ENCODE measurements at places on chromosomes 3 and 15.

GRCh38 chr15:41284427-41285177 is 47.8 kb downstream of the OIP5 start:
- peak overlapping the region; percentile 92 for H3K27ac ChIP-seq
- DNase-seq = no peak
- H3K4me1 ChIP-seq = no peaks in the 10 kb centered on the region

- peaks cover 41% of the 10 kb centered on the region for H3K4me1 ChIP-seq
- no peaks in the 10 kb centered on the region for H3K36me3 ChIP-seq
- no peak overlapping the region for H3K4me3 ChIP-seq
- H3K27ac ChIP-seq = no peak overlapping the region
Observed at GRCh38 chr3:30577788-30578187, 28.6 kb upstream of the TGFBR2 start.

- H3K4me1 ChIP-seq = peaks cover 42% of the 10 kb centered on the region
- DNase-seq = no peak
- H3K27me3 ChIP-seq = peaks cover 12% of the 10 kb centered on the region
- peaks cover 4% of the 10 kb centered on the region for H3K36me3 ChIP-seq
- no peak overlapping the region for H3K27ac ChIP-seq
- H3K4me3 ChIP-seq = no peak overlapping the region
Observed at GRCh38 chr15:74245342-74245931, 9.3 kb downstream of the CCDC33 start.

GRCh38 chr3:144677103-144677502 is 705.5 kb downstream of the DIPK2A start:
- H3K4me1 ChIP-seq = no peaks in the 10 kb centered on the region
- H3K27ac ChIP-seq = no peak overlapping the region
- no peak for DNase-seq
- no peaks in the 10 kb centered on the region for H3K36me3 ChIP-seq
- H3K27me3 ChIP-seq = no peaks in the 10 kb centered on the region
- H3K4me3 ChIP-seq = no peak overlapping the region

DNA sequence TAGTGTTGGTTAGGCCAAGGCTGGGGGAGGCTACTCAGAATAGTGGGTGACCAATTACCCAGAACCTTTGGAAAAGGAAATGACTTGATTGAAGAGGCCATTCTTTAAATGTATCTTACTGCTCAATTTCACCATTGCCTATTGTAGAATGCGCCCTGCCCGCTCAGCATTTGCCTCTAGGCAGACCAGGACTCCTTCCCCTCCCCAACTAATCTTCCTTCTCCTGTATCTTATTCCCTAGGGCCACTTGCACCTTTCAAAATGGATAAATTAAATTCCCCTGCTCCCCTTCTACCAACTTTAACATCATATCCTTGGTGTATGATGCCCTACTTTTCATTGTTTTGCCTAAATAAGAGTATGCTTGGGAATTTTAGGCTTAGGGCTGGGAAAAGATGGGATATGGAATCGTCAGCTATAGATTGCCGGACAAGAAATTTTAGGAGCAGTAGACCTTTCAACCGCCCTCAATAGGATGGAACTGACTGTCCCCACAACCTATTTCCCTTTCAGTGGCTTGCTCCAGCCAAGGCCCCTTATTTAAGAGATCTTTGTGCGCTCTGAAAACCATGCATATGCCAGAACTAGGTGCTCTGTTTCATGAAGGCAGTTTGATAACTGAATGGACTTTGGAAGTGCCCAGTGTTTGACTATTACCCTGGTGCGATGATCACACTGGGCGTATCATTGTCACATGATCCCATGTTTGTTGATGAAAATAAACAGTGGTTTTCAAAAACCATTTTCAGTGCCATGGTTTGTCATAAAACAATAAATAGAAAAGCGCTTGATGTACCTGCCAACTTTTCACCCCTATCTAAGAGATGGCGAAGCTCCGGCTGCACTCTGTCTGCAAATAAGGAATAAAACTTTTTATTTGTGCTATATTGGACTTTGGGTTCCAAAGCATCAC is 74.3 kb upstream of the TSEN2 start:
- H3K27me3 ChIP-seq = no peaks in the 10 kb centered on the region
- H3K4me3 ChIP-seq = no peak overlapping the region
- peaks cover 33% of the 10 kb centered on the region for H3K36me3 ChIP-seq
- DNase-seq = no peak
- H3K27ac ChIP-seq = no peak overlapping the region

- no peaks in the 10 kb centered on the region for H3K4me1 ChIP-seq
- DNase-seq = no peak
- no peak overlapping the region for H3K4me3 ChIP-seq
- H3K36me3 ChIP-seq = no peaks in the 10 kb centered on the region
Observed at GRCh38 chr3:14839236-14839635, 20.5 kb downstream of the FGD5 start.

- peak overlapping the region; percentile 98 for H3K27ac ChIP-seq
- no peak overlapping the region for H3K4me3 ChIP-seq
- no peaks in the 10 kb centered on the region for H3K27me3 ChIP-seq
- peaks cover 88% of the 10 kb centered on the region for H3K36me3 ChIP-seq
Observed at GRCh38 chr3:186790261-186790981, 7.0 kb downstream of the EIF4A2 start.

DNA sequence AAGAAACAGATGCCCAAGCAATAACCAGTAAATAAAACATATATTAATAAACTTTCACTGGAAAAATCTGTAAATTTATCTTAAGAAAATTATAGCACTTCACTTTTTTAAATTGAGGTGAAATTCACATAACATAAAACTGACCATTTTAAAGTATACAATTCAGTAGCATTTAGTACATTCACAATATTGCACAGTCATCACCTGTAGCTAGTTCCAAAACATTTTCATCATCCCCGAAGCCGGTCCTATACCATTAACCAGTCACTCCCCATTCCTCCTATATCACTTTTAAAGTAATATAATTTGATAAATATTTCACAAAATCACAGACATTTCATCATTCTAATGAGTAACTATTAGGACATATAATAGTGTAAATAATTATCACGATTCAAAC is 8.0 kb upstream of the LRRIQ4 start:
- H3K27ac ChIP-seq = no peak overlapping the region
- H3K27me3 ChIP-seq = no peaks in the 10 kb centered on the region
- no peak overlapping the region for H3K4me3 ChIP-seq
- no peaks in the 10 kb centered on the region for H3K4me1 ChIP-seq
- DNase-seq = no peak
- H3K36me3 ChIP-seq = no peaks in the 10 kb centered on the region

DNA sequence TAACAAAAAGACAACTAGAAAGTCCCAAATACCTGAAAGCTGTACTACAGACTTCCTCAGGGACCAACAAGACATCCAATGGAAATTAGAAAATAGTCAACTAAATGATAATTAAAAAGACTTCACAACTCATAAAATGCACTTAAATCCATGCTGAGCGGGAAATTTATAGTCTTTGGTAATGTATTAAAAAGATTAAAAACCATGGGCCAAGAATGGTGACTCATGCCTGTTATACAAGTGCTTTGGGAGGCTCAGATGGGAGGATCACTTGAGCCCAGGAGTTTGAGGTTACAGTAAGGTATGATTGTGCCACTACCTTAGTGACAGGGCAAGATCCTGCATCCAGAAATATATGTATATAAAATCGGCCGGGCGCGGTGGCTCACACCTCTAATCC is 45.0 kb downstream of the CPEB1 start:
- no peak overlapping the region for H3K4me3 ChIP-seq
- DNase-seq = no peak
- no peak overlapping the region for H3K27ac ChIP-seq
- no peaks in the 10 kb centered on the region for H3K36me3 ChIP-seq

DNA sequence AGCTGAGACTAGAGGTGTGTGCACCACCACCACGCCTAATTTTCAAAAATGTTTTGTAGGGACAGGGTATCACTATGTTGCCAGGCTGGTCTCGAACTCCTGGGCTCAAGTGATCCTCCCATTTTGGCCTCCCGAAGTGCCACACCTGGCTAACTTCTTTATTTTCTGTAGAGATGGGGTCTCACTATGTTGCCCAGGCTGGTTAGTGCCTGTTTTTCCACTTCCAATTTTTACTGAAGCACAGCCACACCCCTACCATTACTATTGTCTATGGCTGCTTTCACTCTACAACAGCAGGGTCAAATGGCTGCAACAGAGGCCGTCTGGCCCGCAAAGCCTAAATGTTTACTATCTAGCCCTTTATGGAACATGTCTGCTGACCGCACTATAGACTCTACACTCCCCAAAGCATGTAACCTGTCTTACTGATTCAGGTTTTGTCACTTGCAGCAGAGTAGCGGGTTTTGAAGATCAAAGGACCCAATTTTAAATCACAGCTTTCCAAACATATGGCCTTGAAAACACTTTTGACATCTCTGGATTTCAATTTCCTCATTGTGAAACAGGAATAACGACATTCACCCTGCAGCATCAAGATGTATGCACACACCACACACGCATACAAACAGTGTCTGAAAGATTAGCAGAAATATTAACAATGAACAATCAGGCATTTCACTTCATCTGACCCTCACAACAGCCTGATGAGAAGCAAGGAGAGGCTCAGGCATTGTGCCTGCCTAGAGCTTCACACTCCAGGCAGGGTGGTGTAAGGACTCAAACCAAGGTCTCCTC is 46.1 kb downstream of the SCAP start:
- no peak overlapping the region for H3K4me3 ChIP-seq
- no peaks in the 10 kb centered on the region for H3K27me3 ChIP-seq
- peaks cover 16% of the 10 kb centered on the region for H3K4me1 ChIP-seq
- H3K36me3 ChIP-seq = peaks cover 11% of the 10 kb centered on the region
- DNase-seq = no peak

DNA sequence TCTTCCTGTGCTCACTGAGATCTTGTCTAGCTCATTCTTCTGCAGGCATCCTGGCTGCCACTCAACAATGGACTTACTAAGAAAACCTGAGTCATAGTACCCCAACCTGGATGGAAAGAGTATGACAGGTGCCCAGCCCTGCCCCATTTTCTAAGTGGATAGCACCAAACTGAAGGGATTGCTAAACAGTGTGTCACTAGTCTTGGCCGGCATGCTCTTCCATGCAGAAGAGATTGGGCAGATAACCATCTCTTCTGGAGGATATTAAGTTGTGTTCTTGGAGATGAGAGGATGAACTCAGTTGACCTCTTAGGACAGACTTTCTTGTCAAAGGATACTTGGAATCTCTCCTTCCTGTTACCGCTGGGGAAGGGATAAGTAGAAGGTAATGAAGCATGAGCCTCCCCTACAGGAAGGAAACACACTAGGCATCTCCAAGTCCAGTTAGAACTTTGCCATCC is 797.5 kb downstream of the AGBL1 start:
- no peak overlapping the region for H3K4me3 ChIP-seq
- no peaks in the 10 kb centered on the region for H3K36me3 ChIP-seq
- no peaks in the 10 kb centered on the region for H3K4me1 ChIP-seq
- H3K27me3 ChIP-seq = no peaks in the 10 kb centered on the region

GRCh38 chr3:124648551-124648950 is 81.7 kb upstream of the UMPS start:
- DNase-seq = no peak
- no peaks in the 10 kb centered on the region for H3K36me3 ChIP-seq
- H3K4me3 ChIP-seq = no peak overlapping the region
- H3K27ac ChIP-seq = no peak overlapping the region
- no peaks in the 10 kb centered on the region for H3K27me3 ChIP-seq

- no peaks in the 10 kb centered on the region for H3K27me3 ChIP-seq
- no peak overlapping the region for H3K4me3 ChIP-seq
- DNase-seq = no peak
- no peaks in the 10 kb centered on the region for H3K36me3 ChIP-seq
Observed at GRCh38 chr3:125079675-125080045, 23.9 kb upstream of the HEG1 start.

DNA sequence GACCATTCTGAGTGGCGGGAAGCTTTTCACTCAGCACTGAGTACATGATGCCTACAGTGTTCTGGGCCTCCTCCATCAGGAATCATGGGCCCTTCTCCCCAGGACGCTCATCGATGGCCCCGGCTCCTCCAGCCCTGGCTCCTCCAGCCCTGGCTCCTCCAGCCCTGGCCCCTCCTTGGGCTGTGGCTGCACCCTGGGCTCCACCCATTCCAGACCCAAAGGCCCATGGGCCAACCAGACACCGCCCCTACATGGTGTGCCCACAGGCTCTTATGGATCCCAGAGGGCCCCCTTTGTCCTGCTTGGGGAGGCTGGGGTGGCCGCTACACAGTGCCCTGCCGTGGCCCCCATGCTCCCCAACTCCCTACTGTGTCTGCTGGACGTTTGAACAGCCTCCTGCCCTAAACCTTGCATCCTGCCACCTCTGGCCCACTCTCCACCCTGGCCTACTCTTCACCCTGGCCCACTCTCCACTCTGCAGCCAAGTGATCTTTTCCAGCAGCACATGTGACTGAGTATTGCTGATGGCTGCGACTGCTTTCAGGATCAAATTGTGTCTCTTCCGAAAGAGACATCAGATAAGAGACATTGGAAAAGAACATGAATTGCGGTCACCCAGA is 57.9 kb downstream of the APBA2 start:
- no peaks in the 10 kb centered on the region for H3K27me3 ChIP-seq
- H3K4me3 ChIP-seq = no peak overlapping the region
- H3K36me3 ChIP-seq = no peaks in the 10 kb centered on the region
- H3K4me1 ChIP-seq = no peaks in the 10 kb centered on the region

DNA sequence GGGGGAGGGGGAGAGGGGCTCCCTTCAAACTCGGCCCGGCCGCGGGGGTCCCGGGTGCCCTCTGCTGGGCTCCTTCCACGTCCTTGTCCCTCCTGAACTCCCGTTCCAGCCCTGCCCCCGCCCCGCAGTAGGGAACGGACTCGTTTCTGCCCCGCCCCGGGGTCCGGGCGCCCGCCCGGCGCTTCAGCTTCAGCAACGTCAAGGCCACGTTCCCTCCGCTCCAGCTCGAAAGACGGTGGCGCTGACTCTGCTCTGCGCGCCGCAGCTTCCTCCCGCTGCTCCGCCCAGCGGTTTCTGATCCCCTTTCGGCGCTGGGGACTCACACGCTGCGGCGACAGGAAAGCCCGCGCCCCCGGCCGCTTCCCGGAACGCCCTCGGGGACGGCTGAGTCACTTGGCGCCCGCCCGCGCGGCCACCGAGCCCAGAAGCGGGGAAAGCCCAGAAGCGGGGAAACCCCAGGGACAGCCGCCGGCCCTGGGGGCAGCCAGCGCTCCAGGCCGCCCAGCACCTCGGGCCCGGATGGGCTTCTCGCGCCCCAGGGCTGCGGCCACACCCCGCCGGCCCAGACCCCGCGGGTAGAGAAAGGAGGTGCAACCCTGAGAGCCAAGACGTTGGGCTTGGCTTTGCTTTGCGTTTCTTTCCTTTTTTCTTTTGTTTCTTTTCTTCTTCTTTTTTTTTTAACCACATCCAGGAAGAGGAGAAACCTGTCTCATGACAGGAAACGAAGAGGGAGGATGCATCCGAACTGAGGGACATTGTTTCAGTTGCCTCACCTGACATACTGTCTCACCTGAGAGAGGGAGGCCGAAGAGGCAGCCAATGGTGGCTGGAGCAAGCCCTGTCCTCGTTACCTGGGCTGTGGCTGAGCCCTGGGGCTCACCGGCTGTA is 28.9 kb downstream of the ARHGAP31 start:
- peak overlapping the region; percentile 76 for H3K4me3 ChIP-seq
- DNase-seq = peak; percentile 88
- H3K27ac ChIP-seq = peak overlapping the region; percentile 93
- peaks cover 23% of the 10 kb centered on the region for H3K36me3 ChIP-seq
